ENCODE measurements at places on chromosomes 3 and 15.

DNA sequence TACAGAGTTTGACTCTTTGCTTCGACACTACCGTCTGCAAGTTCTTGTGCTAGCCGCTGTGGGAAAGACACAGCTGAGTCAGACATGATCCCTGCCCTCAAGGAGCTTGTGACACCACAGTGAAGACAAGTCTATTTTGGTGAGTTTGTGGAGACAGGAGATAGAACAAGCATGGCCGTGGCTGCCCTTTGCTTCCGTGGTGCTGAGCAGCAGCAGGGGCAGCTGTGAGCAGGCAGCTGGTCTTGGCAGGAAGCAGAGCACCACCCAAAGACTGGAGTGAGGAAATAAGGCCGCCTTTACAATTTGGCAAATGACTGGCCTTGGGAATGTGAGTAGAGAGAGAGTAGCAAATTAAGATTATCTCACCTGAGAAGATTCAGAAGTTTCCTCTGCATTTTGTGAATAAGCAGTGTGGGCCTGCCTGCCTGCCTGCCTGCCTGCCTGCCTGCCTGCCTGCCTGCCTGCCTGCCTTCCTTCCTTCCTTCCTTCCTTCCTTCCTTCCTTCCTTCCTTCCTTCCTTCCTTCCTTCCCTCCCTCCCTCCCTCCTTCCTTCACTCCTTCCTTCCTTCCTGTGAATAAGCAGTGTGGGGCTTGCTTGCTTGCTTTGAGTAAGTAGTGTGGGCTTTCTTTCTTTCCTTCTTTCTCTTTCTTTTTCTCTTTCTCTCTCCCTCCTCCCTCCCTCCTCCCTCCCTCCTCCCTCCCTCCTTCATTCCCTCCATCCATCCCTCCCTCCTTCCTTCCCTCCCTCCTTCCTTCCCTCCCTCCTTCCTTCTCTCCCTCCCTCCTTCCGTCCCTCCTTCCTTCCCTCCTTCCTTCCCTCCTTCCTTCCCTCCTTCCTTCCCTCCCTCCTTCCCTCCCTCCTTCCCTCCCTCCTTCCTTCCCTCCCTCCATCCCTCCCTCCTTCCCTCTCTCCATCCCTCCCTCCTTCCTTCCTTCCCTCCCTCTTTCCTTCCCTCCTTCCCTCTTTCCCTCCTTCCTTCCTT, 1.6 kb upstream of the GCNT3 start:
- no peak for DNase-seq

GRCh38 chr3:46116996-46117395, 89.7 kb upstream of the XCR1 start:
- DNase-seq, result no peak

DNA sequence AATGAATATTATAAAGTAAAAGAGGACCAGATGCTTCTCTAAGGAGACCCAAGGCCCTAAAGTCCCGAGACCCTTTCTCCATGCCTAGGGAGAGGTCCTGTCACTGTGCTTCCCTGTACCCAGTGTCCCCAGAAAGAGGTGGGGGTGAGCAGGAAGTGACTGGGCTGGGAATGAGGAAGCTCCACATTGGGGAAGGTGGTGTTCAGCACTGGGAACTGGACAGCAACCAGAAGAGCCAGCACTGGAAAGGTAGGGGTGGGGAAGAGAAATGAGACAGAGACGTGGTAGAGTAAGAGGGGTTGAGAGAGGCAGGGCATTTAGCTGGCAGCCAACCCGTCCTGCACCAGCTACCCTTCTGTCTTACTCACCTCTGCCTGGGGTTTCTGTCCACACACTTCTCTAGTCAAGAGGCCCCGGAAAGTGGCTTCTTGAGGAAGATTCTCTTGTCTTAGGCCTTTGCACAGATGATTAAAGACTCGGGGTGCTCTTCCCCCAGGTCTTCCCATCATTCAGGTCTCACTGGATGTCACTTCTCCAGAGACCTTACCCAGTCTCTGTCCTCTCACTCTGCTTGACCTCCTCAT, 12.2 kb downstream of the RRP9 start:
- peak; percentile 9 for DNase-seq

GRCh38 chr3:171497468-171497867, 37.3 kb upstream of the TNIK start:
- DNase-seq, result no peak

GRCh38 chr3:167396075-167396474, 16.0 kb upstream of the ZBBX start:
- no peak for DNase-seq

DNA sequence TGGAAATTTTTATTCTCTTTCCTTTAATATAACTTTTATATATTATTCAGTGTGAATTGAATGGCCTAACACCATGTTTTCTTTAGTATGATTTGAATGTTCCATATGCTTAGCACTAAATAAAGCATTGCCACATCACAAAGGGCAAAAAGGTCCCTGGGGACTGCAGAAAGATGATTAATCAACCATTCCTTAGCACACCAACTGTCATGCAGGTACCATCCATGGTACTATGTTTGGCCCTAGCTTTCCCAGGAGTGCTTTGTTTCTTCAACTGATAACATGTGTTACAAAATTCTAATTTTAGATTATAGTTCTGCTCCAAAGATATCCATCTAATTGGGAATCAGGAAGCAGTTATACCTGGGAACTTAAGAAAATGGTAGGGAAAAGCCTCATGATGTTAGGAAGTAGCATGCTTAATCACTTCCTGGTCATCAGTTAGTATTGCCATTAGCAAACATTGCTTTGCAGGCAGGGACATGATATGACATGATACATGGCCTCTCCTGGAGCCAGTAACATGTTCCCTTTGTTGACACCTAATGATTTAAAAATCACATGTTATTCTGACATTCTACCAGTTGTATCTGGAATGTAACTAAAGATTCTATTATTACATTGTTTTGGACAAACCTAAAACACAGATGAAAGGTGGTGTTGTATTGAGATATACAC, 712.6 kb upstream of the GBE1 start:
- DNase-seq, result no peak

GRCh38 chr15:23866832-23867231, 179.7 kb upstream of the NDN start:
- DNase-seq, result peak; percentile 53

- DNase-seq, result no peak
Observed at GRCh38 chr15:45847645-45848044, 212.8 kb downstream of the SQOR start.

- DNase-seq, result no peak
Observed at GRCh38 chr3:144200466-144200865, 228.8 kb downstream of the DIPK2A start.

GRCh38 chr3:37223576-37223975, 49.2 kb upstream of the LRRFIP2 start:
- no peak for DNase-seq

GRCh38 chr15:99485992-99486370, 79.8 kb upstream of the MEF2A start:
- DNase-seq, result no peak

GRCh38 chr3:66484106-66484844, 16.5 kb downstream of the LRIG1 start:
- DNase-seq, result no peak

GRCh38 chr3:134607054-134608022, 43.5 kb downstream of the KY start:
- DNase-seq, result no peak

DNA sequence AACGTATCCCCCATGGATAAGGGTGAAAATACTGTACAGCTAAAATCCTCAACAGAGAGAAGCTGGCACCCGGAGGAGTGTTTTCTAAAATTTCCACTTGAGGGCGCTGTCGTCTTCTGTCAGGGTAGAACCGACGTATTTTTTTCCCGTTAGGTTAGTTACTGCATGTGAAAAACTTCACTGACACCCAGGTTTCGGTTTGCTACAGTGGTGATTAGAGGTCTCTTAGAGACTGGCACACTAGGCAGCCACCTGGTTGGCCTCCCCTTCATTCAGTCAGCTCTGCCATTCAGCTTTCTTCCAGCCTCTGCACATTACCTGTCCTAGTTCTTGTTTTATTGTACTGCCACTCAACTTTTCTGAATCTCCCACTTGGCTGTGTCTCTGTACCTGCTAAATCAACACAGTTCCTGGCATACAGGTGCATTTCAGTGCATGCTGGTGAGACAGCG, 18.4 kb downstream of the CCK start:
- DNase-seq, result peak; percentile 84

GRCh38 chr3:37946531-37946889, 44.1 kb upstream of the VILL start:
- DNase-seq, result no peak

- no peak for DNase-seq
Observed at GRCh38 chr3:142647856-142648255, 51.7 kb downstream of the PLS1 start.

- no peak for DNase-seq
Observed at GRCh38 chr3:113717818-113718217, 21.4 kb upstream of the USF3 start.

GRCh38 chr3:181316482-181316881, 326.9 kb upstream of the DNAJC19 start:
- peak; percentile 29 for DNase-seq
